ENCODE measurements at places on chromosomes 12 and 14.

DNA sequence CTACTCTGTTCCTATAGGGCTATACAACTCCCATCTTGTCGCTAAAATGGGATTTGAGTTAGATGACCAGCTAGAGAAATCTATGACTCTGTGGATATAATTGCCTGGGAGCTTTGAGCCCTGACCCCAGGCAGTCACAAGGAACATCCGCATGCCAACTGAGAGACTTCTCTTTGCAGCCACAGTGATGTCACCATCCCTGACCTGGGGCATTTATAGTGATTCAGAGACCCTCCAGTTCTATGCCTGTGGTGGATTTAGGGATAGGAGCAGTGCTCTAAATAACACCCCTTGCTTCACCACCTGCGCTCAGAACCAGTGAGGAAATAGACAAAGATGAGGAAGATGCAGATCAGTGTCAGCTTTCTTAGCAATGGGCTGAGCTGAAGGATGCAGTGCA is 86.2 kb downstream of the RIN3 start:
- no peak for DNase-seq

- DNase-seq = no peak
Measured at GRCh38 chr12:68100241-68100640, 59.3 kb downstream of the IFNG start.

GRCh38 chr14:23639891-23640523 is 3.8 kb downstream of the DHRS2 start:
- DNase-seq = no peak

- no peak for DNase-seq
Measured at GRCh38 chr14:79475887-79476532, 735.3 kb downstream of the DIO2 start.

DNA sequence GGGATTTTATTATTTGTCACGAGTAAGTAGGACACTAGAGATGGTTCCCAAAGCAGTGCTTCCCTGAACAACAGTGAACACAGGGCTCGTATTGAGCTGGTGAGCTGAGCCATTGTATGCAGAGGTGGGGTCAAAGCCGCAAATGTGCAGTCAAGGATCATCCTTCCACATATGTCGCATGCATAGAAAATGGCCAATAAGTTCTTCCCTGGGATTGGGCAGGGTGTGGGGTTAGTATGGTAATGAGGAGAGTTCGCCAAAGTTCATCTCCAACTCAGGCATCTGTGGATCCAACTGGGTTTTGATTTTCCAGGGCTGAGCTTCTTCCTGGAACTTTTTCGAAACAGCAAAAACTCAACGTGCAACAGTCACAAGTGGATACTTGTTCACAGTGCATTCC is 86.6 kb downstream of the CMKLR1 start:
- DNase-seq = no peak

GRCh38 chr14:101460521-101460920 is 100.8 kb upstream of the DIO3 start:
- DNase-seq = no peak

GRCh38 chr12:53999559-54000115 is 324 bp upstream of the HOXC9 start:
- DNase-seq = no peak

- DNase-seq = no peak
Measured at GRCh38 chr12:80941916-80942315, 4.2 kb upstream of the LIN7A start.

GRCh38 chr14:94466706-94467370 is 9.2 kb downstream of the SERPINA9 start:
- no peak for DNase-seq

DNA sequence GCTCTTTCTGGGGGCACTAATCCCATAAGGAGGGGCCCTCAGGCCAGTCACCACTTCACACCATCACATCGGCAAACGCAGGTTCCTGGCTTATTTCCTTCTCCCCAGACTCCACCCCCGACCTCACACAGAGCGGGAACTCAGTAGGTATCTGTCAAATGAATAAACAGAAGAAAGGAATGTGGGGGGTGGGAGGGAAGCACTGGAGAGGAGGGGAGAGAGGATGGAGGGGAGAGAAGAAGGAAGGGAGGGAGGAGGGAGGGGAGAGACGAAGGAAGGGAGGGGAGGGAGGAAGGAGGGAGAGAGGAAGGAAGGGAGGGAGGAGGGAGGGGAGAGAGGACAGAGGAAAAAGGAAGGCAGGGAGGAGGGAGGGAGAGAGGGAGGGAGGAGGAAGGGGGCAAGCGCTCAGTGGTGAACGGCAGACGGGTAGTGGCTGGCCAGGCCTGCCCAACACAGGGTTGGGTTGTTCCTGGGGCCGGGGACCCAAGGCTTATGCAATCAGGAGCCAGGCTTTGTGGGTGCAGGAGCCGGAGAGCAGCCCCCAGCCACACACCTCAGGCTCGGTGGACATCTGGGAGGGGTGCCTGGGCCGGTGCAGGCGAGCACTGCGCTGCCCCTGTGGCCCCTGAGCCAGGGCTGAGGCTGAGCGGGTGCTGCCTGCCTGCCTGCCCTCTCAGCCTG is 52.6 kb upstream of the FBRSL1 start:
- DNase-seq = no peak

DNA sequence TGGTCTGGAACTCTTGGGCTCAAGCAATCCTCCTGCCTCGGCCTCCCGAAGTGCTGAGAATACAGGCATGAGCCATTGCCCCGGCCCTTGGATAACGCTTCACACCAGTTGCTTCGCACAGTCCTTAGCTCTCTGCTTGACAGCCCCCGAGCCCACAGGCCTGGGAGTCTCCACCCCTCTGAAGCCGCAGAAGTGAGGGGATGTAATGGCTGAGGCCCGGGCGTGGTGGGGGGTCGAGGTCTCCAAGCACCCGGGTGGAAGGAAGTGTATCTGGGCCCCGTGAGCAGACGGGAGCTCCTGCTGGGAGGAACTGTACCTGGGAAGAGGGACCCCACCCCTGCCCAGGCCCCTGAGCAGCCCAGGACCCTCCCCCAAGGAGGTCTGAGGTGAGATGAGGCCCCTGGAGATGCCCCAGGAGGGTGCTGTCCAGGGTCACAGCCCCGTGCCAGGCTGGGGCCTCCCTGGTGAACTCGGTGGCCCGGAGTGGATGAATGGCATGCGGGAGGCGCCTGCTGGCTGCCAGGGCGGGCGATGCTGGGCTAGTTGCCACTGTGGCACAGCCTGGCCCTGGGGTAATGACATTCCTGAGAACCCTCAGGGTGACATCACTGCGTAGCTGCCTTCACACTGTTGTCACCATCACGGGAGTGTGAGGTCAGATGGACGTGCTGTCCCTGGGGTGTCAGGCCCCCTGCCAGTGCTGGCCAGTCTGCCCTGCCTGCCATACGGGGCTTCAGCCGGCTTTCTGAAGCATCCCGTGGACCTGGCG is 48.9 kb downstream of the KIF26A start:
- DNase-seq = no peak

GRCh38 chr12:56205445-56205844 is 16.2 kb upstream of the SMARCC2 start:
- no peak for DNase-seq

DNA sequence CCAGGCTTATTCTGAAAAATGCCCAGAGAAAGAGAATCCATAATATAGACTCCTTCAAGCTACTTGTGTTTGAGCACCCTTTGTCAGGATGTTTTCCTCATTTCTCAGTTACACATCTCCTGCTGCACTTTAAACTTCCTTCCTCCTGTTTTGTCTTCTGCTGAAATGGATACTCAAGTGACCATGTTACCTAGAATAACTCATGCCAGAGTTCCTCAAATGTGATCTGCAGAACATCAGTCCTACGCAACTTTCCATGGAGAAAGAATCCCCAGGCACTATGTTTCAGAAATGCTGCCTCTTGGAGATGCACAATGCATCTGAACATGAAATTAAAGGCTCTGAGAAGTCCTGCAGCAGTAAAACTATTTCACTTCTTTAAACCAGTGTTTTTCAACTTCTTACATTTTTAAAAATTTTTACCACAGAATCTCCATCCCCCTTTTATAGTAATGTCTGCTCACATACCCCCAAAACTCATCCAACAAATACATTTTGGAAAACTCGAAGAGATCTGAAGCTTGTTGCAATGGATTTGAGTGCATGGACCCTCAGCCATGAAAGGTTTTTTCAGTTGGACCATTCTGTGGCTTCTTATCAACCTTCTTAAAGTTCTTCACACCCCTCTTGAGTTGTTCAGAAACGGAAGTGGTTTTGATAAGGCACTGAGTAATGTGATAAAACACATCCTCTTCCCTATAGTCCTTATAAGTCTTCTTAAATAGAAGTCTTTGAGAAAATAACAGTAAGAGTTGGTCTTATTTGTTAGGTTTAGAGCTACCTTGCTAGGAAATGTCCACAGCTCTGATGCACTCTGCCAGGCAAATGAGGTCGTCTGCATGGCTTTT is 84.5 kb upstream of the KCNA1 start:
- DNase-seq = no peak

GRCh38 chr14:74712499-74713394 is at the start of the genes AREL1 and FCF1:
Gene AREL1 (minus strand): TSS chr14:74713080. CDS start chr14:74685615, 27,465 bp downstream.
Gene FCF1 (plus strand): TSS chr14:74713144. CDS start chr14:74713198, 54 bp downstream.
- DNase-seq = peak; percentile 50

- DNase-seq = no peak
Measured at GRCh38 chr14:37114002-37114401, 58.4 kb downstream of the SLC25A21 start.

- DNase-seq = no peak
Measured at GRCh38 chr12:29241821-29242591, 92.9 kb downstream of the FAR2 start.

DNA sequence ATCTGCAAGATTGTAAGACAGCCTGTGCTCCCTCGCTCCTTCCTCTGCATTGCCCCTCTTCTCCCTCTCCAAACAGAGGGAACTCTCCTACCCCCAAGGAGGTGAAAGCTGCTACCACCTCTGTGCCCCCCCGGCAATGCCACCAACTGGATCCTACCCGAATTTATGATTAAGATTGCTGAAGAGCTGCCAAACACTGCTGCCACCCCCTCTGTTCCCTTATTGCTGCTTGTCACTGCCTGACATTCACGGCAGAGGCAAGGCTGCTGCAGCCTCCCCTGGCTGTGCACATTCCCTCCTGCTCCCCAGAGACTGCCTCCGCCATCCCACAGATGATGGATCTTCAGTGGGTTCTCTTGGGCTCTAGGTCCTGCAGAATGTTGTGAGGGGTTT is 37.4 kb downstream of the DAD1 start:
- no peak for DNase-seq

GRCh38 chr14:52875707-52876106 is 75.1 kb downstream of the FERMT2 start:
- DNase-seq = no peak

DNA sequence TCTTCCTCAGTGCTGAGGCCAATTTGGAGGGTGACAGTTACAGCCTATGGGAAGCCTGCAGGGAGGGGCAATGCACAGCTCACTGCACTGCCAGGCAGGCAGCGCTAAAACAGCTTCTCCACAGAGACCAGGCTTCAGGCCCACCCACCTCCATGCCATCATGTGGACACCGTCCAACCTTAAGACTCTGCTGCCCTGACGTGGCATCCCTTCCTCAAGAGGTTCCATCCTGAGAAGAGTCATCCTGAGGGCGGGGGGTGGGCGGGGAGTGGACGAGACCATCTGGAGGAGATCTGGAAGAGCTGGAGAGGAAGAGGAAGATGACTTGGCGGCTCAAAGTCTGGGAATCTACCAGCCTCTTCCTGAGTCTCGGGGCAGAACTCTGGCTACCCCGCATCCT is 8.4 kb upstream of the ACVRL1 start:
- DNase-seq = no peak

- DNase-seq = no peak
Measured at GRCh38 chr14:23608454-23608853, 27.7 kb upstream of the DHRS2 start.

GRCh38 chr12:12723681-12724420 is 6.7 kb downstream of the CDKN1B start:
- DNase-seq = no peak

DNA sequence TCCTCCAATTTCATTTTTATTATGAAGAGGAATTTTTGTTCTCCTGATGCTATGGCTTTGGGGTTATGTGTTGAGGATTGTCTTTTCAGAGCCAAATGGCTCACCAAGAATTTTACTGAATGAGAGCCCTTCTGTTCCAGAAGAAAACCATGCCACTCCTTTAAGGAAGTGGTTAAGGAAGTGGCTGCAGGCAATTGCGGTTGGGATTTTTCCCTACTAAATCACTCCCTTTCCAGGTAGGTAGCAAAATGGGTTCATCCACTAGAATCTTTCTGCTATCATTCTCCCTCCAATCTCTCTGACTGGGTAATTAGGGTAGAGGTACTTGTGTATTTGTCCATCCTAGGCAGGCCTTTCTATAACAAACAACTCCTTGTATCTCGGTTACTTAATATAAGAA is 163.1 kb downstream of the TTC8 start:
- DNase-seq = no peak

DNA sequence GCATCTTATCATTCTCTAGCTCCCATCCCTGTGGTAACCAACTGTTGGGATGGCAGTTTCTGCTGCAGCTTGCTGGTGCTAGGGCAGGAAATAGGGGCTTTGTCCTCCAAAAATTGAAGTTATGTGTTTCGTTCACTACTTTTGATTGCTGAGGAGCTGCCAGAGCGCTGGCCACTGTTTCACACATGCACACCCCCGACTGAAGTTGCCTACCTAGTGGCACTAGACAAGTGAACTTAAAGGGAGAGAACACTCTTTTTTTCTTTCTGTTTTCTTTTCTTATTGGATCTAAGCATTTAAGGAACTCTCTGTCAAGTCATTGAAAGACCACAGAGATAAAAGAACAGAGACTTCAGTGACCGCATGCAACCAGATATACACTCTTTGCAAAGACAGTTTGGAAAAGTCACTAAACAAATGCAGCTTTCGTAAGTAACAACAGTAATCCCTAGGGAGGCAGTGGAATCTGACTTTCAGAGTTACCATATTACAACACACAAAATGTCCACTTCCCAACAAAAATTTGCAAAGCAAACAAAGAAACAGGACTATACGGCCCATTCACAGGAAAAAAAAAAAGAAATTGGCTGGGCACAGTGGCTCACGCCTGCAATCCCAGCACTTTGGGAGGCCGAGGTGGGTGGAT is 12.0 kb downstream of the TFCP2 start:
- no peak for DNase-seq

- no peak for DNase-seq
Measured at GRCh38 chr14:54549862-54550261, 17.1 kb upstream of the SAMD4A start.

DNA sequence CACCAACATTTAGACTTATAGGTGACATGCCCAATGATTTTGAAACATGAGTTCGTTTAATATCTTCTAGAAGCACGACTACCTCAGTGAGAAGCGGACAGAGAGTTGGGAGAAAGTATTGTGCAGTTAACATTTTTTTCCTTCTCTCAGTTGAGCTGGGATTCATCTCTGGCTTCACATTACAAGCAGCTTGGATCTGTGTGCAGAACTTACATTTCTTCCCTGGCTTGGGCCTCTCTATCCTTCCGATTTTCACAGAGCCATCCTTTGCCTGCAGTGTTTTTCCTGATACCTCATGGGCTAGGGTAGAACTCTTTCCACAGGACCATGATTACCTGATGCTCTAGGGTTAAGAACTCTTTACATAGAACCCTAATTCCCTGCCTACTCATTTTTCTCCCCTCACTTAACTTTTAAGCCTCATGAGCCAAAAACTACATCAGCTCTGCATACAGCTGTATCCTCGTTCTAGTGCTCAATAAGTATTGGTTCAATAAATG is 86.5 kb downstream of the FLRT2 start:
- no peak for DNase-seq

- no peak for DNase-seq
Measured at GRCh38 chr12:53496752-53497032, 2.6 kb downstream of the MAP3K12 start.

- DNase-seq = no peak
Measured at GRCh38 chr12:115998119-115998633, 279.3 kb downstream of the MED13L start.

GRCh38 chr12:108187831-108188230 is 58.7 kb downstream of the WSCD2 start:
- DNase-seq = no peak
